ENCODE measurements at places on chromosomes 6 and 20.

GRCh38 chr20:56323206-56323605 is 35.6 kb upstream of the FAM210B start:
- DNase-seq, result no peak

GRCh38 chr6:154594496-154595198 is 84.2 kb upstream of the CNKSR3 start:
- no peak for DNase-seq

GRCh38 chr20:19022791-19023448 is 189.5 kb upstream of the SLC24A3 start:
- no peak for DNase-seq

- no peak for DNase-seq
Observed at GRCh38 chr20:57108218-57108617, 158.2 kb downstream of the BMP7 start.

DNA sequence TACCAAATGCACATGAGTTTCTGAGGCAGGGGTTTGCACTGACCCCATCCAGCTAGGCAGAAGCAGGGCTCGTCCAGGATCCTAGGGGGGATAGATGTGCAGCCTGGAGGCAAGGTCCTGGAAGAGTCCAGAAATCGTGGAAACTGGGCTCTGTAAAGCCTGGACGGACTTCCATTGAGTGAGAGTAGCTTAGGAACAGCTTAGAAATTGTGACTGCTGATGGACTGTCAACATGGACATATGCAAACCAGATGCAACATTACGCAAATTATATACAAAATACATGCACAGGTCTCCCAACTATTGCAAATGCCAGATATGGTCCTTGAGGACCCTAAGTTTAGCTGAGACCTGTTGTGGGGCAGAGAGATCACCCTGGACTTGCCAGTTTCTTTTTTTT is 4.8 kb upstream of the EMILIN3 start:
- DNase-seq, result no peak

GRCh38 chr20:23254034-23254433 is 96.6 kb upstream of the NXT1 start:
- DNase-seq, result no peak

DNA sequence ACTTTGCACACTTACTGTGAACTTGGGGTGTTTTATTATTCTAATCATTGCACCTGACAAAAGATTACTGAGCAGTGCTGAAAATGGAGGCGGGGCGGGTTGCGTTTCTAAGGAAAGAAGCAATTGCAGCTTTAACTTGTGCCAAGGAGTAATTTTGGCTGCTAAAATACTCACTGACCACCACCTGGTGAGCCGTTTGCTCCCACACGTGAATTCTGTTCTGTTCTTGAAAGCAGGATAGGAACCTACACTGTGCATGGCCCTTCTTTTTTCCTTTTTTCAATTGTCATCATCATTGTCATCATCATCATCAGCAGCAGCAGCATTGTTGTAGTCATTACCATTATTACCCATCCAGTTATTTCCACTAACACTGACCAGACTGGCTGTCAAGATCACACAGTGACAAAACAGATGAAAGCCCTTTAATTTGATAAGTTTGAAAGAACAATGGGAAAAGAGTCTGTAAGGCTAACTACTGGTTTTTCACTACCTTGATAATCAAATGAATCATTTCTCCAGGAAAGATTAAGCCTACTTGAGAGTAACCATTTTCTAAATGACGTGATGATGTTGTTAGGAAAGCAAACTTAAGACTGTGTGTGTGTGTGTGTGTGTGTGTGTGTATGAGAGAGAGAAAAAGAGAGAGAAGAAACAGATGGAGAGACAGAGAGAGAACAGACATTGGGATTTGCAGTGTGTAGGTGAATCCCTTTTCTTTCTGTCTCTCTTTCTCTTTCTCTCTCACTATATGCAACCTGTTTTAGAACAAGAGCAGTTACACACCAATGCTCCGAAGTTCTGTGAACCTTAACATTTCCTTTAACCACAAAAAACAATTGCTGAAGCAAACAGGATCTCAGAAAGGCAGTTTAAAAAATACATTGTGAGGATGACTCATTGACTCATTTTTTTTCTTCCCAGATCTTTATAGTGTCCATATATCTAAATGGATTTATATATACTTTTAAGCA is 3.8 kb downstream of the RIPOR2 start:
- no peak for DNase-seq

- no peak for DNase-seq
Observed at GRCh38 chr20:18003897-18004296, 35.1 kb downstream of the MGME1 start.

DNA sequence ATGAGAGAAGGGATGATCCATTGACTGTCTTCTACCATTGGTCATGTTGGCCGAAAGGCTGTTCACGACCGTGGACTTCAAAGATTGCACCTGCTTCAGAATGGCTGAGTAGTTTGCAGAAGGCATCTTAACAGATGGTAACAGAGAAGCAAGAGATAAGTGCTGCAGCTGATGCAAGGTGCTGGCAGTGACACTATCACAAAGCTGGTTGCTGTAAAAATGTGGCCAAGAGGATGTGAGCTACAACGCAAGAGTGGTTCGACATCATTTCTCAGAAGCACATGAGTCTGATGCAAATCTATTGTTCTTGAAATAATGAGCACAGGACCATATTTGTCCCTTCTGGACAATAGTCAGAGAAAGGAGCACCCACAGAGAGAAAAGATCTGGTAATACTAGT is 27.0 kb upstream of the ANKEF1 start:
- DNase-seq, result no peak

DNA sequence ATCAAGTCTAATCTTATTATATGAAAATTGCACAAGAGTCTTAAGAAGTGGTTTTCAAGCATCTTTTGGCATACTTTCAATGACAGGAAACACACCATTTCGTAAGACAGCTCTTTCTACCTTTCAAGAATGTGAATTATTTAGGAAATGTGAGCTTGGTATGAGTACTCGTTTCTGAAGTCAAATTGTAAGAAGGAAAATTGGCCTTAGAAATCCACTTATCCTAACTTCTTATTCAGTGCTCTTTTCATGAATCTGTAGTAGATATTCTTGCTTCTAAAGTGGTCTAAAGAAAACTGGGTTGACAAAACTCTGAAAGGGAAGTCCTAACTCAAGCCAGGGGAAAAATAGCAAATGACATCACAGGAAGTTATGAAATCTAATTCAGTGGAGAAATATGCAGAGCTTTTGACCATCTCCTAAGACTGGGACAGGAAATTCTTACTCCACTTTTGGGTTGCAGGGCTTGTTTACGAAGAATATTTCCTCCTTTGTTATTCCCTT is 38.5 kb upstream of the OGFRL1 start:
- DNase-seq, result no peak

DNA sequence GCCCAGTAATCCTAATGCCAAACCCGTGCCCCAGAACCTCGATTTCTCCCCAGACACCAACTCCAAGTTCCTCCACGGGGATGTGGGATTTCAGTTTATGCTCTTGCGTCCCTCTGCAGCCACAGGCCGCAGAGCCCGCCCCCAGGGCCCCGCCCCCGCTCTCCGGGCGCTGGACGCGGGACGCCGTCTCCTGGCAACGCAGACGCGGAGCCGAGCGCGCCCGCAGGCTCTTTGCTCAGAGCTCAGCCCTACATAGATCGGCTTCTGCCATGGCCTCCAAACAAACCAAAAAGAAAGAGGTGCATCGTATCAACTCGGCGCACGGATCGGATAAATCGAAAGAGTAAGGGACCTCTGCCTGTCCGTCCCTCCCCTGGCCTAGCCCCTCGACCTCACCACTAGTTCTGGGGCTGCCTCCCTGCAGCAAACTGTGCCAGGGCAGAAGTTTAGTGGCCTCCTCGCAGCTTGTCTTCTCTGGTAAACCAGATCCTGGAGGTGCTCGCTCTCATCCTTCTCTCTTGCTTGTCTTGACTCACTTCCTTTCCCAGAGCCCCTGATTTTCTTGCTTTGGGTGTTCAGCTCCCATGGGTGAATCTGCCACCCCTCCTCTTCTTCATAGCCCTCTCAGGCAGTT is at the start of gene ADGB:
Gene ADGB (plus strand): TSS at position 201 of the 634 bp plus-strand sequence. CDS start 69 bp downstream, at position 270.
- no peak for DNase-seq

DNA sequence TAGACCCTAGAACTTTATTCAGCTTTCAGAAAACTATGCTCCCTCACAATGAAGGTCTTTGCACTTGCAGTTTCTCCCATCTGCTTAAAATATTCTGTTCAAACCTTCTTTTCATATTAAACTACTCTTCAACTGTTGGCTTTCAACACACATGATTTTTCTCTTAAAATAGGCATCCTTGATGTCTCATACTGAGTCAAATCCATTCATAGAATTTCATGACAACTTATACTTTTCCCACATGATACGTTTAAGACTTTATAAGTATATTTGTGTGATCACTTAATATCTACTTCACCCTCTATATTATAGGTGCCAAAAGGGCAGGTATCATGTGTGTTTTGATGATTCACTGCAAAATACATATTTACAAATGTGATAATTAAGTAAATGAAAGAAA is 412.5 kb downstream of the MMUT start:
- no peak for DNase-seq

GRCh38 chr20:20740541-20740940 is 28.1 kb upstream of the RALGAPA2 start:
- DNase-seq, result no peak

DNA sequence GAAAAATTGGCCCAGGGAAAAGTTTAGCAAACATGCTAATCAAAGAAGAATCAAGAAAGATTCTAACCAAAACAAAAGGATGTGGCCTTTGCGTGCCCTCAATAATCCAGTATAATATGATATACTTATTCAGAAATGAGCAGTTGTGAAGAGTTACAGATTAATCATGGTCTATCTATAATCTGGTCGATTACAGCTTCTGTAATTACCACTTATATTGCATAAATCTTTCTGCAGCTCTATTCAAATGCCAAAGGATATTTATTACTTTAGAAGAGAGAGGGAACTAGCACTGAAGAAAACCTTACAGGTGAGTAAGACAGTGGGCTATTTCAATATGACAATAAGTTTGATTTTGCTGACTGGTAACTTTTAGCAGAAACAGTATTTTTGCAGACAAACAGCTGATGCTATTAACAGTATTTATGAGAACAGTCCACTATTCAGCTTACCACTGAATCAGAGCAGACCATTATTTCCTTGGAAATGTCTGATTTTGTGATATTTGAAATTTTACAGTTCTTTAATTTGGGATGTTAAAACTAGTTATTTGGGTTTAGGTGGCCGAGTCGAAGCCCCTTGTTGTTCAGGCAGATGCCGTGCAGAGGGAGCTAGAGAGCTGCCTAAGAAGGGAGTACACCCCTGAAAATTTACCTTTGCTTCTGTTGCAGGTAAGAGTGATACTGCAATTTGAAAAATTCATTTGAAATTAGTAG is 92.2 kb downstream of the CEP57L1 start:
- DNase-seq, result peak; percentile 7

- no peak for DNase-seq
Observed at GRCh38 chr20:8860011-8860495, 208.8 kb upstream of the PLCB4 start.

DNA sequence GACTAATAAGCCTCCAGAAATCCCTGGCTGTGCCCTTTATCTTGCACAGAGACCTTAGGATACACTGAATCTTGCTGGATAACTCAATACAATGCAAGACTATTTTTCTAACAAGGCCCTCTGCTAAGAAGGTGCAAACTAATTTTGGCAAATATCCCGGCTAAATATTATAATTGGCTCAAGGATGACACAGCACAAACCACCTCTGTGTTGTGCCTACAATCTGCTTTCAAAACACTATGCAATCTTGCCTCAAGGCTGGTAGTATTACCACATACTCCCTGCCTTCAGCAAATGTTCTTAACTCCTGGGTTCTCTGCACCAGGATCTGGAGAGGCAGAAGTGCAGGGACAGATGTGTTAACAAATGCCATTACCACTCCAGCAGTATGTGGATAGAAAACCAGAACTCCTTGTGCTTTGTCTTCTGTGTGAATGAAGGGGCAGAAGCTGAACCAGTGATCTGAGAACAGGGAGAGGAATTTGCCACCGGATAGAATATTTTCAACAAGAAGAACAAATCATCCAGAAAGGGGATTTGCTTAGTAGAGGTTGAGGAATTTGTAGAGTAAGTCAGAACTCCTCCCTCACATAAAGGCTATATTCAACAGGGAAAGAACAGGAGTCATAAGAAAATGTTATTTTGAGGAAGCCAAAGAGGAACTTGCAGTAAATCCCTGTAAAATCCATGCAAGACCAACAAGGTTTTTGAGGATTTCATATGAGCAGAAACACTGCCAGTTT is 74.1 kb upstream of the SLC4A11 start:
- no peak for DNase-seq

GRCh38 chr6:19477563-19477962 is 359.6 kb upstream of the ID4 start:
- no peak for DNase-seq

Data from stimulated activated CD8-positive, alpha-beta memory T cell treated with anti-CD3 and anti-CD28 coated beads, Interleukin-2, amount 100 ng/mL, for 1 hour (primary cell).